ENCODE measurements at places on chromosomes 5 and 9. TPM values are rescaled to one million over a fixed set of nuclear protein-coding genes. Genes with fewer than 3 reads are reported as not detected.
A peak's percentile ranks its signal among the peaks of the same experiment; 100 is the strongest.

DNA sequence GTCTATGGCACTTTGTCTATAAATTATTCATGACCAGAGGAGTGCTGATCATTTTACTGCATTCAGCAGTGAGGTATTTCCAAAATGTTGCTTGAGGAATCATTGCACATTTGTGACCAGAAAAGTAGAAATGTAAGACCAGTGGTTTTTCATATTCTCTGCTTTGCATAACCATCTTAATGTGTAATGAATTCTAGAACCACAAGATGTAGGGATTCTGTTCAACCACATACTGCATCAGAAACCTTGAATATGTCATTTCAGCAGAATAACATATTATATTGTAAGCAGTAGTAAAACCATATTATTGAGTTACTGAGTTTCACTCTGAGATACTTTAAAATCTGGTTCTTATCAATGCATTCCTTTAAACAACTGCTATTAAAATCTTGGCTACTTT lies 1243.4 kb downstream of the MAT2B start:
- no peak for DNase-seq

GRCh38 chr5:4837489-4838058 lies 302.6 kb upstream of the ADAMTS16 start:
- no peak for DNase-seq

DNA sequence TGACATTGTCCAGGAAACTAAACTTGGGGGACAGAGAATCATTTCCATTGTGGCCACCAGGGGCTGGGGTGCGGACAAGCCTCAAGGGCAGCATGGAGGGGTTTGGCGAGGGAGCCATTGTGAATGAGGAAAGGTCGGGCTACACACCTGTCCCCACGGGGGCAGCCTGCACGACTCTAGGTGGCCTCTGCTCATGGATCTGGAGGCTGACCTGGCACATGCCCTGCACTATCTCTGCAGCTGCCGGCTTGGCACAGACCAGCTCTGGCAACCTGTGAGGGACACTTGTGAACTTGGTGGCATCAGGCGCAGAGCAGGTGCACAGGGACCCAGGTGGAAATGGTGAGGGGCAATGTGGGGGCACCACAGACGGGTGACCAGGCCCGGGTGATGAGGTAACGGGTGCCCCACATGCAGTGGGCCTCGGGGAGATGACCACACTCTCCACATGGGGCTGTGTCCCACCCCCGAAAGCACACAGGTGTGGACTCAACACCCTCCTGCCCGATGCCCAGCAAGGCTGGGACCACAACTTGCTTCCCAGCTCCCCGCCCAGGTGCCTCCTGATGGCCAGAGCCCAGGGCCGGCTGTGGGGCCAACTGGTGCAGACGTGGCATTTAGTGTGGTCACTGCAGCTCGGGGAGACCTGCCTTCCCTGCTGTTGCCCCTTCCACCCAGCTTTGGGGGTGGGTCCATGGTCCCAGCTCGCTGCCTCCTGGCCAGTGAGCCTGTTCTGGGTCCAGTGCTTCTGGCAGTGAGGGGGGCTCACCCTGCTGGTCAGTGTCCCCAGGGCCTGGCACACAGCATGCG lies 60.9 kb upstream of the UBAC1 start:
- peak; percentile 55 for DNase-seq

- no peak for DNase-seq
These were observed 95.5 kb downstream of the BARX1 start for GRCh38 chr9:93859431-93860215.

The DBH gene
- not detected for total RNA-seq

The SLC36A2 gene
- total RNA-seq, result 0.22 TPM

The FASTKD3 gene
- 5.6 TPM for total RNA-seq

The FRMD3 gene
- 97.7 TPM for total RNA-seq
